ENCODE measurements at places on chromosomes 12 and 14.

GRCh38 chr12:100156731-100157426 is 14.2 kb upstream of the BLTP3B start:
- no peak for DNase-seq

- DNase-seq, result no peak
Measured at GRCh38 chr14:32400480-32400879, 71.4 kb downstream of the AKAP6 start.

- peak; percentile 36 for DNase-seq
Measured at GRCh38 chr14:68377459-68377858, 415.4 kb downstream of the ZFP36L1 start.

DNA sequence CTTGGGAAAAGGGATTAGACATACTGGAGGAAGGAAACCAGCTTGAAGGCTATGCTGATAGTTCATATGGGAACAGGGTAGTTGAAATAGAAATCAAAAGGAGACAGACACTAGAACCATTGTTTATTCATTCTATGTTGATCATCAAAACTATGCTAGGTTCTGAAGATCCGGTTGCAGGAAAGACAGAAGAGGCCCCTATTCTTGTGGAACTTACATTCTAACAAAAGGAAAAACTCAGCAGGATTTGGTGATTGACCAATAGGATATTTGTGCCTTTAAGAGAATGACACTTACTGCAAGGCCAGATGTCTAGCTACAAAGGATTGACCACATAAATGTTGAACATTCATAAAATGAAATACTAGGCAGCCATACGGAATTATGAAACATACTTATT is 179.2 kb downstream of the AKAP6 start:
- no peak for DNase-seq

DNA sequence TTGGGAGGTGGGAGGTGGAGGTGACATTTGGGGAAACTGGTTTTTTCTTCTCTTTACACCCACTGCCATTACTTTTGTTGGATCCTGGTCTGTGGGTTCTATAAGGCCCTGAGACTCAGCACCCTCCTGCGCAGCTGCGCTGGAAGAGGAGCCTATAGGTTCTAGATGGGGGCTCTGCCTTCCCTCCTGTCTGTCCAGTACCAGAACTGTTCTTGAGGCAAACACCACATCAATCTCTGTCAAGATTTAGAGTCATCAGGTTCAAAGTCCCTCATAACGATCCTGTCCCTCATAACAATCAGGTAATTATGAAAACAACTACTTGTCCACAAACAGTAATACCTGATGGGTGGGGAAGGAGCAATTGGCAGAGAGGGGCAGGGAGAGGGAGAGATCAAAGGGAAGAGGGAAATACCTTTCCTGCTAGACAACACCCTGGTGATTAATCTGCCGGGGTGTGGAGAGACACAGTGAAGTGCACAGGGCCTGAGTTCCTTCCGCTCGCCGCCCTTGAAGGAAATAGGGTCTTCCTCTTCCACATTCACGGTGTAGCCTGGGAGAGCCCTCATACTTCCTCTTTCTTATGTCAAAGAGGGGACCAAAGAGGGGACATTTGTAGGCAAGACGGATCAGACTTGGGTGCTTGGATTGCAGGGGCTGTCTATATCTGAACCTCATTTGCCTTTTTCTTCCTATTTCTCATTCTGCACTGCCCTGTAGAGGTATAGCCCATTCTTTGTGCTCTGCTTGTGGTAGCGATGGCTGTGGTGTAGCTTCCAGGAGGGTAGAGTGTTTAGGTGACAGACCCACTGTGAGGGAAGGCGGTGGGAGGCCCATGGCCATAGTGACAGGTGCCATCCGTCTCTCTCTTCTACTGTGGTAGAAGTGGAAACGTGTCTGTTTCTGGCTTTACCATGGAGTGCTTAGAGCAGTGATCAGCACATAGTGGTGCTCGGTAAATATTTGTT is 12.6 kb downstream of the GPRC5A start:
- DNase-seq, result no peak

- no peak for DNase-seq
Measured at GRCh38 chr12:130014485-130014807, 110.6 kb upstream of the TMEM132D start.

GRCh38 chr12:49953151-49953550 is 2.6 kb downstream of the AQP2 start:
- no peak for DNase-seq

GRCh38 chr14:84162633-84163032 is 1367.3 kb upstream of the FLRT2 start:
- no peak for DNase-seq

DNA sequence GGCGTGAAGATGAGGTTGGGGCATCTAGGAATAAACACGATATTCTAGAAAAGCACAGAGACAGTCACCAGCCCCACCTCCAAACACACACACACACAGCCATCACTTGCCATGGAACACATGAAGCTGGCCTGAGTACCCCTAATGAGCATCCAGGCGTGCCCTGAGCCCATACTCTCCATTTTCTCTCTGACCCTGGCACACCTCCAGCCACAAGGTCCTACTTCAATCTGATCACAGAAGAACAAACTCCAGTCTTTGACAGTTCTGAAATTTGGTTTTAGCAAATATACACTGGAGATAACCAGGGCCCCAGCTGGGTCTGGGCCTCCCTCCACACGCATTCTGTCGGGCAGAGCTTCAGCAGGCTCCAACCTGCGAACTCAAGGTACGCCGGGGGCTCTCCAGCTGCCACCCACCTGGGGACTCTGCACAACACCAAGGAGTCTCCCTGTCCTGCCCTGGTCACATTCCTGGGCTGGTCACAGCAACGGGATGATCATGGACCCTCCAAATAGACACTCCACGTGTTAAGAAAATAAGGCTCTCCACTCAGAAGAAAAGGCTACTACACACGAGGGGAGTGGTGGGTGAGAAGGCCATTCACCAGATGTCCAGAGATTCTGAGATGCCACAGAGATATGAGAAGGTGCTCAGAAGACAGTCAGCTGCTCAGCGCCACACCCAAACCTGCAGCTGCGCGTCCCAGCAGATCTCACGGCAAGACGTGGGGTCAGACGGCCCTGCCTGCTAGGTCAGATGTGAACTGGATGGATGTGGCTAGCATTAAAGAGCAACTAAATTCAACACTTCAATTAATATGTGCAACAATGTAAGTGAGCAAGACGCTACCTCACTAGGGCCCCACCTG is 57.0 kb upstream of the PNMA1 start:
- DNase-seq, result no peak

DNA sequence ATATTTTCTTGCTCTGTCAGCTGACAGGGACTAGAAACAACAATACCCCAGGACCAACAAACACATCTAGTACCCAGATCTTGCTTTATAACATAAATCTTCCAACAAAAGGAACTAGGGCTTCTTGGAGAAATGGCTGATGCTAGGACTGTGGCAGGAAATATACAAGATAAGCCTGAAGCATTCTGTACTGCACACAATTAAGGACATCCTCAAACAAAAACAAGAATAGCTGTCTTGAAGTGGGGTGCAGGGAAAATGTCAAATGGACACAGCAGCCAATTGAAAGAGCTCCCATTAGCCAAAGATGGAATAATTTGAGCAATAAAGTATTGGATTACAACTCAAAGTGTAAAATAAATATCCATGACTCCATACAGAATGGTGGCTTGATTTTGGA is 50.0 kb downstream of the LGMN start:
- DNase-seq, result no peak

- no peak for DNase-seq
Measured at GRCh38 chr14:102708494-102708893, 68.8 kb upstream of the TRAF3 start.

GRCh38 chr12:77996670-77997069 is 166.0 kb downstream of the NAV3 start:
- DNase-seq, result no peak

- DNase-seq, result no peak
Measured at GRCh38 chr12:685388-685787, 22.1 kb upstream of the NINJ2 start.

- no peak for DNase-seq
Measured at GRCh38 chr14:103384450-103385151, 614 bp upstream of the MARK3 start.

DNA sequence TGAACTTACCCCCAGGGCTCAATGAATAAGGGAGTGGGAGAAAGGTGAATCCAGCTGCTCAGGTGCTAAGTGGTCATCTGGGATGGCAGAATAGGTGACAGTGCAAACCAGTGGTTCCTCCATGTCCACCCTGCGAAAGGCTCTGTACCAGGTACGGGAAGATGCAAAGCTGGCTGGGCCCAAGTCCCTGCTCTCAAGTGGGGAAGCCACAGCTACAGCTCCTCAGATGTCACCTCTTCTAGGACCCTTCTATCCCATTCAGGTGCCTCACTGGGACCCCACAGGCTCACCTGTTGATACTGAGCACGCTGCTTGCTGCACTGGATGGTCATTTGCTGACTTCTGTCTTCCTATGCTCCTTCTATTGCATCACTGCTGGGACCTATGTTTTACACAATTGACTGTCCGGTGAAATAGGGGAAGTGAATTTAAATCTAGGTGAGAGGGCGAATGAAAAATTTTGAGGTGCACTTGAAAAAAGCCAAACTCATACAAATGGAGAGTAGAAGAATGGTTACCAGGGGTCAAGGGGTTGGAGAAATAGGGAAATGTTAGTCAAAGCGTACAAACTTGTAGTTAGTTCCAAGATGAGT is 20.3 kb upstream of the PPP4R4 start:
- no peak for DNase-seq

DNA sequence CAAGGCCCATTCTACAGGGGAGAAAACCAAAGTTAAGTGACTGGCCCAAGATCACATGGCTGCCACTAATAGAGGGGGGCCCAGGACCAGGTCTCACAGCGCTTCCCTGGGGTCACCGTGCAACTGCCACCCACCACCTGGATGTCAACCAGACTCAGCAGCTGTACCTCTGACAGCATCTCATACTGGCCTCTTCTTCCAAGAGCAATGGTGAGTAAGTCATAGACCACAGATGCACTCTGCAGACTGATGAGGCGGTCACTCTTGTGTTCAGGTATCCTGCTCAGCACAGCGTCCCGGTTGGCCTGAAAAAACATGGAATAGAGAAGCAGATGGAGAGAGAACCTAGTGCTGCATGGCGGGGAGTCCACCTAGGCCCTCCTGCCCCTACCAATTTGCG is 139.9 kb downstream of the TTC7B start:
- no peak for DNase-seq

- DNase-seq, result no peak
Measured at GRCh38 chr12:52454411-52455201, 2.7 kb upstream of the KRT6B start.

DNA sequence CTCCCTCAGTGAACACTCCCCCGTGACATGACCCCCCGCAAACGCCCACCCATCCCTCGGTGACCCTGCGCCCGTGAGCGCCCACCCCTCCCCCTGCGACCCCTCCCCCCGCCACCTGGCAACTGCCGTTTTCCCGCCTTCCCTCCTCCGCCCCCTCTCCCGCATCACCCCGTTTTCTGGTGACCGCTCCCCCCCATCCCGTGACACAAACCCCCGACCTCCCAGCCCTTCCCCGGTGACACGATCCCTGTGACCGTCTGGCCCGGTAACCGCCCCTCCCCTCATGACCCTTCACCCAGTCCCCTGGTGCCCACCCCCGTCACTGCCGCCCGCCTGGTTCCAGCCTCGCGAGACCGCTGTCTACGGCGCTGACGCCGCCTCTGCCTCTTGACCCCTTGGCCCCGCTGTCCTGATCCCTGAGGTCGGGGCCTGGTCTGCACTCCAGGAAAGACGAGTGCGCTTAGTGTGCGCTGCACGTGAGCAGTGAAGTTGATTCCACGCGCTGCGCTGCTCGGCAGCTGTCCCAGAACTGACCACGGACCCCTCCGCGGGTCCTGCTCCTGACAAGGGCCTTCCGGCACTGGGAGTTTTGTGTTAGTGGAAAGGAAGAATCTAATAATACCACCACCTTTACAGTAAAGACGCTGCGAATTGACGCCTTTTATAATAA is 59.4 kb downstream of the DDX51 start:
- no peak for DNase-seq

- no peak for DNase-seq
Measured at GRCh38 chr12:99130808-99131553, 485.9 kb downstream of the APAF1 start.

DNA sequence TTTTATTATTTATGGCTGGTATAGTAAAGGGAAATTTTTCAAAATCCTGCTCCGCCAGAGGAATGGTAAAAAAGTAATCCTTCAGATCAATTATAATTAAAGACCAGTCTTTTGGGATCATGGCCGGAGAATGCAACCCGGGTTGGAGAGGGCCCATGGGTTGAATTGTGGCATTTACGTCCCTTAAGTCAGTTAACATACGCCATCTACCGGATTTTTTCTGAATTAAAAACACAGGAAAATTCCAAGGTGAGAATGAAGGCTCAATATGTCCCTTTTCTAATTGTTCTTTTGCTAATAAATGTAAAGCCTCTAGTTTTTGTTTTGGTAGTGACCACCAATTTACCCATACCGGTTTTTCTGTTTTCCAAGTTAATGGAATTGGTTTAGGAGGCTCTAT is 602.8 kb downstream of the ALG10 start:
- no peak for DNase-seq

- no peak for DNase-seq
Measured at GRCh38 chr12:25859976-25860375, 98.5 kb upstream of the RASSF8 start.

DNA sequence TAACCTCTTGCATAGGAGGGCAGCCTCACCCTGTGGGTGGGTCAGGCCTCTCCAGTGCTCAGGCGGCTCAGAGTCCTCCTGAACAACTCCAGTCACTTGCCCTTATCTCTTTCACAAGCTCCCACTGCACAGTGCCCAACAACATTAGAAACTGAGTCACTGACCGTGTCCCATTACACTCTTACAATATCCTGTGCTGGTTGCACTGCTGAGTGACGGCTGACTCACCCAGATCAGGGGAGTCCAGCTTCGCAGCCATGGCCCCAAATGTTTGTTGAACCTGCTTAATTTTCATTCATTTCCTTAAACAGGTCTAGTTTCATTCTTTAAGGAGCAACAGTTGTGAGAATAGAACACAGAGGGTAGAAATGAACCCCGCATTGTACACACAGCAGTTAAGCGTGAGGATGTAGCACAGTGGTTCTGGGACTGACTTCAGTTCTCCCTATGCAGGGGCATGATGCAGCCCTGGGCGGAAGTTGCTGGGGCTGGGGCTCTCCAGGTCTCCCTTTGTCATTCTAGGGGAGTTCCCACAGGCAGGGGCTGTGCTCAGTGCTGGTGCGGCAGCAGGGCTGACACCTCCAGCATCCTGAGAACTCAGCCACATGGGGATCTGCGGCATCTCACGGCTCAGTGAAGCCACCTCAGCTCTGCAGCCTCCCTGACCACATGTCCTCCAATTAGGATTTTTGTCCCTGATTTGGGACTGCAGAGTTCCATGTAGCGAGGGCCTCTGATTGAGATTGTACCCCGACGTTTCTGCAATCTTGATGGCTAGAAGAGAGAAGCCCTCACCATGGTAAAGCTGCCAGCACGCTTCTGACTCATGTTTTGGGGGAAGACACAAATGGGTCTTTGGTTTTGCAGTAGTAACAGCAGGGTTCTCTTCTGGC is 16.1 kb downstream of the GPR68 start:
- no peak for DNase-seq

- no peak for DNase-seq
Measured at GRCh38 chr12:99618657-99619056, 28.9 kb upstream of the GARIN6 start.

Data from C1 segment of cervical spinal cord (tissue), 14 donors.